Aorta (tissue), 5 donors: ENCODE measurements at places on chromosomes 3 and 15.

DNA sequence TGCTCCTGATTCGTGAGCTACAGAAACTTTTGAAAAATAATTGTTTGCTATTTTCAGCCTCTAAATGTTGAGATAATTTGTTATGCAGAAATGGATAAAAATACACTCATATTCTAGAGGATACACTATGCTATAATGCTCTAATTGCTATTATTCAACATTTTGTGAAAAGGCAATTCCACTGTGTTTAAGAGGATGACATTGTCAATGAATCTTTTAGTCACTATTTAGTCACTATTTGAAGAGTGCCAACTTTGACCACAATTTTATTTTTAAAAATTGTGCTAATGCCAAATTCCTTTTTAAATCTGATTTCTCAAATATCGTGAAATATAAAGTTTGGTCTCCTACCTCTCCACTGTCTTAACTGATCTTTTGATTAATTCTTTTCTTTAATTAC is 604.9 kb upstream of the KCNMB2 start:
- DNase-seq, result no peak

DNA sequence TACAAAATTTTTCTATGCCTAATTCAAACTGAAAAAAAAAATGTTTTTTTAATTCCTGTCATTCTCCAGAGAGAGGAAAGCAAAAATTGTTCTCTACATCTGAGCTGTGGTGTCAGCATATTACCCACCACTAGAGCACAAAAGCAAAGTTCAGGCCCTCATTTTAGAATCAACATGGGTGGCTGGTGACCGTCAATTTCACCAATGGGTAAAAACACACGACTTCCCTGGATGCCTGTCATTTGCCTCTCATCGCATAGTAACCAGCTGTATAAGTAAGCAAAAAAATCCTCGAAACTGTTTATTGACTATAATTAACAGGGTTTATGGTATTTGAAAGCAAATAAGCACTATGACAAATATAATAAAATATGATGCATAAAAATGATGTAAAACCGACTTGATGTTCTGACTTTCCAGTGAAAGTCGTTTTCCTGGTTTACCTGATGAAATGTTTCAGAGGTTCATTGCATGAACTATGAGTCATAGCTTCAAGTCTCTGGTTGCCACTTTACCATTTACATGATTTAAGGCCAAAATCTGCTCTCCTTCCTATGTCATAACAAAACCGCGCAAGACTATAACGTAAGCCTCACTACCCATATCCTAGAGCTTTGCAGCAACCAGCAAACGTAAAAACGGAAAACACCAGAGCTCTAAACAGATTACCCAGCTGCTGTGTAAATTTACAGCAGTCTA is 60.5 kb downstream of the THBS1 start:
- DNase-seq, result no peak

DNA sequence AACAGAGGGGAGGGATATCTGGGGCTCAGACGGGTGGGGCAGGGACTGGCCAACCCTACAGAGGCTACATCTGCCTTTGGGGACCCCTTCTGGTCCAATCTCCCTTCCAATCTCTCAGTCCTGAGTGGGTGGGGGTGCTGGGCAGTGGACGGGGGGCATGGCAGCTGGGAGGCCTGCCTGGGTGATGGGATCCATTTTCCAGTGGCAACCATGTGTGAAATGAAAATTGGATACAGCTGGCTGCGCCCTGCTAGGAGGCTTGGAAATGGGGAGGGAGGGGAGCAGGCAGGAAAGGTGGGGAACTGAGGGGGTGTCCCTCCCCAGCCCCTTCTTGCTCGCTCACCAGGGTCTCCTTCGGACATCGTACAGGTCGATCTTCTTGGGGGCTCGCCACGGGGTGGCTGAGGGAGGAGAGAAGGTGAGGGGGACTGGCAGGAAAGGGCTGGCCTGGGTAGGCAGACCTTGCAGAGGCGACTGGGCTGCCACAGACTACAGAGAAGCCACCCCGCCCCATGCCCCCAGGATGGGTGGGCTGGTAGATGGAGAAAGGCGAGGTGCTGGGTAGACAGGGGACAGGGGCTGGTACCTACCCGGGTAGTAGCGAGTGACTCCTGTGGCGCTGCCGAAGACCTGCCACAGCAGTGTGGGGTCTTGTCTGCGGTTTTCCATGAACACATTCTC is 21.2 kb upstream of the TMEM115 start:
- no peak for DNase-seq

GRCh38 chr3:15426579-15427118 is 695 bp downstream of the METTL6 start:
- no peak for DNase-seq

- DNase-seq, result peak; percentile 98
Observed at GRCh38 chr3:42581709-42582473, at the start of gene SEC22C. TSS of gene SEC22C (minus strand) at chr3:42581967. CDS start at chr3:42569046, 12,921 bp downstream.

- no peak for DNase-seq
Observed at GRCh38 chr15:44286814-44287452, 1.6 kb upstream of the GOLM2 start.

GRCh38 chr3:59654123-59654479 is 604.3 kb upstream of the CFAP20DC start:
- DNase-seq, result no peak

- no peak for DNase-seq
Observed at GRCh38 chr3:119597548-119598288, at the start of gene PLA1A. TSS of gene PLA1A (plus strand) at chr3:119597885. CDS start at chr3:119597914, 29 bp downstream.

DNA sequence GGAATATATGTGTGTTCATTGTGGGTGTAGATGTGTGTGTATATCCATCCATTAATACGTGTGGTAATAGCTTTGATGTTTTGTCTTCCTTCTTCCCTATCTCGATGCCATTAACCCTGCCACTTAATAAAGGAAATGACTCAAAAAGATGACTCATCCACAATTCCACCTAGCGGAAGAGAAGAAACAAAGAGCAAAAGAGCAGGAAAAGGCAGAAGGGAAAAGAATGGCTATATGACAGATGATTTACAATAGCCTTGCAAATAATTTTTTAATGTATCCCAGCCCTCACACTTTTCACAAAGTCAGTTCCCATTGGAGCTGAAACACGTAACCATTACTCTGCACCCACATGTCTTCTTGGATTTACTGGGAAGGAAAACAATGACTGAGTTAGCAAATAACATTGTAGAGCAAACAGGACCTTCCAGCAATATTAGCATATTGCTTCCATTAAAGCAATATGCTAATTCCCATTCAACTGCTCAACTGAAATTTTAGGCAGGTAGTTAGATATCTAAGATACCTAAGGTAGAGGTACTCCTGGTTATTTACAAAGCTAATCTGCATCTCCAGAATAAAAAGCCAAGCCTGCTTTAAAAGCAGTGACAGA is 197.2 kb downstream of the KCNAB1 start:
- DNase-seq, result no peak

DNA sequence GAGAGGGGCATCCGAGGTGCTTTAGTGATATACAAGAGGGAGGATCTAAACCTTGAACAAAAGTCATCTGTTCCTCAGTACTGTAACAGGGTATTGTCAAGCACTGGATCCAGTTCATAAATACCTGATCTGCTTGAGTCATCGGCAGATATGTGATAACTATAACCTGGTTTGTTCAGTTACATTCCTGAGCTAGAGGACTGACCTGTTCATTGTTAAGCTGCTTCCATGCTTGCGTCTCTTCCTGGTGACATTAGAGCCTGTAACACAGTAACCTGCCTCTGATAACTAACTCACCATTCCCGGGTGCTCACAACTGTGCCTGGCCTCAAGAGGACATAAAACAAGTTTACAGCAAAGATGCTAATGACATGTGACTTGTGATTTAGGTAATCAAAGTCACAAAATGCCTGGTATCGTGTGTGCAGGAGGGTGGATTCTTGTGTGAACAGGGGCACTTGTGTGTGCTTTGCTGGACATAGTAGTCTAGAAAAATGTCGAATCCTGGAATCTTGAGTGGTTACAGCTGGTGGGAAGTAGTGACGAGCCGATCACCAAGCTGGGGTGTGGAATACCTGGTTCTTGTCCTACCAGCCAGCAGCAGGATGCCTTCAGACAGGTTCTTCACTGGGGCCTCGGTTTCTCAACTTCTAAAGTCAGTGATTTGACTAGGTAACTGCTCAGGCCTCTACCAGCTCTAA is 30.9 kb upstream of the POLR2M start:
- no peak for DNase-seq

- no peak for DNase-seq
Observed at GRCh38 chr15:84814916-84815315, 2.2 kb upstream of the ALPK3 start.

DNA sequence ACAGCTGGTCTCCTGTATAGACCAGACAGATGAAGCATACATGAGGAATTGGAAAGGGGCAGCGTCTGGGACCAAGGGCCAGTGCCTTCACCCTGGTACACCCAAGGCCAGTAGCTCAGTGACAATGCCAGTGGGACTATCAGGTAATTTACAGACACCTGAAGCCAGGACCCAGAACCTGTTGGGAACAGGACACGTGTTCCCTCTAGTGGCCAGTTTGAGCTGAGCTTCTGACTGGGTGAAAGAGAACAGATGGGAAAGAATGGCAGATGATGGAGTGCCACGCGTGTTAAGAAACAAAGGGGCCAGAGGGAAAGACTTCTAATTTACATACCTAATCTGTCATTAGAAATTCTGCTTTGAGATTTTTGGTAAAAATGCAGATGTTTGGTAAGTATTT is 5.1 kb upstream of the SLC25A38 start:
- no peak for DNase-seq

DNA sequence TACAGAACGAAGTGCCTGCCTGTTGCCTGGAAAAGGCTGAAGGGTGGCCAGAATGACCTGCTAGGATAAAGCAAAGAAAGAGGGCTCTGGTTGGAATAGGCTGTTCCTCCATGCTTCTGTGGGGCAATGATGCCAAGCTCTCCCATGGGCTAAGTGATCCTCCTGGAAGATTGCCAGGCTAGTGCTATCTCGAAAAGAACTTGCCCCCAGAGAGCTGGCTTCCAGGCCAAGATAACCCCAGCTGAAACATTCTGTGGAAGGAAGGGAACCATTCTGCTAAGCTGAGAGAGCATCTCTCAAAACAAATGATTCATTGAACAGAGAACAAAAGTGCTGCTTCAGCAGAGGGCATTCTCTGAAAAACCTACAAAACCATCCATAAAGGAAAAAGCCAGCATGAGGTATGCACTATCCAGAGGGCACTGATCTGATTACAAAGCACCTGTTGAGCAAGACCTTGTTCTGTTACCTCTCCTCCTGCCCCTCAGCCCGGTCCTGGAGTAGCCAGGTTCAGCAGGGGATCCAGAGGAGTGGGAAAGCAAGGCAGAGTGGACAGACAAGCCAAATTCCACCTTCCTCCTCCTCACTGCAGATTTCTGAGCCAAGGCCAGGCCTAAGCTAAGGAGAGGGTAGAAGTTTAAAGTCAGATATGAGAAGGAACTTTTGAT is 31.9 kb upstream of the SPRED1 start:
- DNase-seq, result no peak

GRCh38 chr15:62407216-62407615 is 242.1 kb upstream of the C2CD4B start:
- DNase-seq, result no peak

DNA sequence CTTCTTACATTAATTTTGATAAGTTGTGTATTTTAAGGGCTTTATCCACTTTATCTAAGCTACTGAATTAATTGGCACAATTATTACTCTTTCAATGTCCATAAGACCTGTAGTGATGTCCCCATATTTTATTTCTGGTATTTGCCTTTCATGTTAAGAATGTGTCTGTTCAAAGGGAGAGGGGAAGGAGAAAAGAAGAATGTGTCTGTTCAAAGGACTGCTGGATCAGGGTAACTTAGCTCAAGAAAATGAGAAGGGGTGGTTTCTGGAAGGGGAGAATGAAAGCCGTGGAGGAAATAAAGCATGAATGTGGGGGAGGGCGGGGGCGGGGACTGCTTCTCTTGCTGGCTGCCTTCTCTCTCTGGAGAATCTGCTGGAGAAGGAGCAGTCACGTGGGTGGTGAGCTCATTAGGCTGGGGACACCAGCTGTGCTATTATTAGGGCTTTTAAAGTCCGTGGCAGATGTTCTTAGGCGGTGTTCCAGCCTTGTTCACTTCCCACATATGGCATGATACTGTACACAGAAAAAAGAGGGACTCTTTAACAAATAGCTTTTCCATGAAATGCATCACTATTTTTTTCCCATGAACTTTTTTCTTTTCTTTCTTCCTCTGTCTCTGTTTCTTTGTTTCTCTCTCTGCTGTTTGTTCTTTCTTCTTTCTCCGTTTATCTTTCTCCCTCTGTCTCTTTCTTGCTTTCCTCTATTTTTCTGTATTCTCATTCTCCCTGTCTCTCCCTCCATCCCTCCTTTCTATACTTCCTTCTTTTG is 63.7 kb upstream of the ULK4 start:
- DNase-seq, result peak; percentile 94

- peak; percentile 44 for DNase-seq
Observed at GRCh38 chr15:34434627-34435305, 2.8 kb downstream of the GOLGA8A start.

GRCh38 chr15:100687582-100688141 is 85.3 kb downstream of the ASB7 start:
- no peak for DNase-seq

DNA sequence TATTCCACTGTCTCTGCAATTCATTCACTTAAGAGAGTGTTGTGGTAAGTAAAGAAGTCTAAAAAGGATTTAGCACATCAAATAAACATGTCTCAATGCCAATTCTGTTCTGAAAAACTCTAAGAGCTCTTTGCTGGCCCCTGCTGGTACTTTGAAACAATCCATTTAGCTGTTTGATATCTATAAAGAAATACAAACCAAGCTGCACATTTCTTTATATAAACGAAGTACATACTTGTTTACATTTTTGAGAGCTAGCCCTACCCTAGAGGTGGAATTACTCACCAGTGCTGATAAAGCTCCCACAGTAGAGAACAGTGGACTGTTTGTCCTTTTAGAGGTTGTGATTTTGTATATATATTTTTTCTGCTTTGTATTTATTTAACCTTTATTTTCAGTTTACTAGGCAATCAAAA is 75.5 kb downstream of the NEDD4 start:
- no peak for DNase-seq

DNA sequence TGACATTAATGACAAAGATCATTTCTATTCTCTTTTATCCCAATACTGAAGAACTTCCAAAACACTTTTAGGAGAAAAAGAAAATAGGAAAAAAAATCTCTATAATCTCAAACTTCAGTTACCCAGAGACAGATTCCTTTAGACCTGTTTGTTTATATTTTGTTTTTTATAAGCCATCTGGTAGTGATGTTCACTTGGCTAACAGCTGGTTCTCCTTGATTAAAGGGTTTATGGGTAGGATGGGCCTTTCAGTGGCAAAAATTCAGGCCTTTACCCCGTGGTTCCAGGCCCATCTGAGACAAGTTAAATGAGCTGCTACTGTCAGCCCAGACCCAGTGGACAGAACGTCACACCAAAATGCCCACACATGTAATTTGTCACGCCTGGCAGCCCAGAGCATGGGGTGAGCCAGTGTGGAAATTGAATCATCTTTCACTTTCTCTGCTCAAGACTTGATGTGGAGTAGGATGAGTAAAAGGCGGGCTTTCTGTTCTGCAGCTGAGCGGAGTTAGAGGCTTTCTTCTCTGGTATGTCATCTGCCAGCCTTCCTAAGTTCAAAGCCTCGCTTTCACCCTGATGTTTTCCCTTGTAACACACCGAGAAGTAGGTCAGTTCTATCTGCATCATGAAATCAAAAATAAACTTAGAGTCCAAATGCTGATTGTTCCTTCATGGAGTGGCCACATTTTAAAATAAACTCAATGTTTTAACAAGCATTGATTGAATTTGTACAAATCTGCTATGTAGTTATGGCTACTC is 62.5 kb upstream of the SKOR1 start:
- DNase-seq, result no peak
